ENCODE measurements at places on chromosomes 6 and 20.

DNA sequence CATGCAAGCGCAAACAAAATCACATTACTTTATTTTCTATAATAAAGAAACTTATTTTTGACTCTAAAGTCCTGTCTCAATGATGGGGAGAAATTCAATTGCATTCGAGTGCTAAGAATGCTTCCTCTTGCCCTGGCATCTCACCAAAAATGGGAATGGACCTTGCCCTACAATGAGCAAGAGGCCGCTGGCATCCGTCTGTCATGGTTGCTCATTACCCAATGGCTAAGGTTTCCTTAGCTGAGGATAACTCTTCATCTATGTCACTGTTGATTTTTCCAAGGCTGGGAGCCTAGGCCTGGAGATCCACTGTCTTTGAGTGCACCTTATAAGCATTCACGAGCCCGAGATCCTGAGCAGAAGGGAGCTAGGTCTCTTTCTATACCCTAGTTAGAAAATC is 471.3 kb upstream of the NRSN1 start:
- DNase-seq, result no peak

DNA sequence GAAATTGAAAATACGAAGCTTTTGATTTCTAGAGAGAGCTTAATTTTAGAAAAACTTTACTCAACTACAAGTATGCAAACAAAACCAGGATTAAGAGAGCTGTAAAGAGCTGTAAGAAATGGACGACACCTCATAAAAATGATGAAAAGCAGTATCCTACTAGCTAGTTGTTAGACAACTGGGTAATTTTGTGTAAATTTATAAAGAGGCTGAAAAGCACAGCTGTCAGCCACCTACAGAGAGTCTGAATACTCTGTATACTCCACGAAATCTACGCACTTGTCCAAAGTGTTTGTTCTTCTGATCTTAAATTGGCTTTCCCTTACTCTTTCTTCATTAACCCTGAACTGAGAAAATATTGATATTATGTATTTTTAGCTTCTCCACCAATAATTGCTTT is 808.4 kb upstream of the EPHA7 start:
- no peak for DNase-seq

DNA sequence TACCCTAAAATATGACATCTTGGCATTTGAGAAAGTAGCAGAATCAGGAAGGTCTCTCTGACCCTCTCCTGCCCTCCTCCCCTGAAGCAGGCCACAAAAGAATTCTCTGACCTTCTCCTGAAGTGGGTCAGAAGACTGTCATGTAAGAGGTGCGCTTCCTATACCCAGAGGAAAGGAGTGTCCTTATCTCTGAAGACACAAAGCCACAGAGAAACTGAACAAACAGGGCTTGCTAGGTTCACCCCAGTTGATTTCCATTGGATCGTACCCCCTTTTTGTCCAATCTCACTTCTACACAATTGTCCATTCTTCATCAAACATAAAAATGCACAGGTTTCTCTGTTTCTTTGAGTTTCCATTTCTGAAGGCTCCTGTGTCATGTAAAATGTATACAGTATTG is 272.0 kb upstream of the SOX4 start:
- no peak for DNase-seq

DNA sequence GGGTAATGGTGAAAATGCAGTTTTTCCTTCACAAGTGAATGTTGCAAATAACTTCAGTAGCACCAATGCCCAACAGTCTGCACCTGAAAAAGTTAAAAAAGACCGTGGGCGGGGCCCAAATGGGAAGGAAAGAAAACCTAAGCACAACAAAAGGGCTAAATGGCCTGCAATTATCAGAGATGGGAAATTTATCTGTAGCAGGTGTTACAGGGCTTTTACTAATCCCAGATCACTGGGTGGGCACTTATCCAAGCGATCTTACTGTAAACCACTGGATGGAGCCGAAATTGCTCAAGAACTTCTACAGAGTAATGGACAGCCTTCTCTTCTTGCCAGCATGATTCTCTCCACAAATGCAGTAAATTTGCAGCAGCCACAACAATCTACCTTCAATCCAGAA is 64.8 kb upstream of the SMIM8 start:
- DNase-seq, result no peak

- DNase-seq, result no peak
Observed at GRCh38 chr6:160139420-160139851, 17.8 kb downstream of the SLC22A1 start.

GRCh38 chr20:58446960-58447265 is 57.9 kb downstream of the VAPB start:
- no peak for DNase-seq

- DNase-seq, result no peak
Observed at GRCh38 chr6:7668936-7669335, 57.0 kb upstream of the BMP6 start.
